MV-4-11 (cell line): ENCODE measurements at places on chromosomes 12 and 14.

DNA sequence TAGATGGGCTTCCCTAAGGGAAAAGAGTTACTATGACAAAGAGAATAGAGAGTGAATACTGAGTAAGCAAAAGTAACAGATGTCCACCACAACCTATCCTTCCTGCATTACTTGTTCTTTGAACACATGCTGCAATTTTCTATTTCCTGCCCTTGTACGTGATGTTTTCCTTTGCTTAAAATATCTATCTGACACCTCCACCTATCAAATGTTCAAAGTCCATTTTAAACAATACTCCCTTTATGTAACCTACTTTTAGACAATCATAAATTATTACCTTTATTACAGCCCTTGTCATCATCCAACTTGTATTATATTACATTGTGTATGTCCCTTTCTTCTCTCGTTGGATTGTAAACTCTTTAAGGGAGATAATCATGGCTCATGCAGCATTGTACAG lies 147.2 kb upstream of the DYRK2 start:
- no peak for DNase-seq

DNA sequence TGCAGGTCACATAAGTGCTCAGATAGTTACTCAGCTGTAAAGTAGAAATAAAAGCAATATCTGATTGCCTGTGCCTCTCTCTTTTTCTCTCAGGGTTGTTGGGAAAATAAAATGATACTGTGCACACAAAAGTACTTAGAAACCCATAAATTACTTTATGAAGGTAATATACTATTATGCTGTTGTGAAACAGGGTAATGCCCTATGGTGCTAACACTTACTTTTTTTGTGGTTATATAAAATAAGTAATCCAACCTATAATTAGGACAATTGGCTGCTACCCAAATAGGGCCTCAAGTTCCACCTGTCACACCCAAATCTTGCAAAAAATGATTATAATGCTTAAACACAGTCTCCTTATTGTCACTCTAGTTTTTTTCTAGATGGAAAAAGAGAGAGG lies 50.6 kb downstream of the DAAM1 start:
- DNase-seq: no peak

DNA sequence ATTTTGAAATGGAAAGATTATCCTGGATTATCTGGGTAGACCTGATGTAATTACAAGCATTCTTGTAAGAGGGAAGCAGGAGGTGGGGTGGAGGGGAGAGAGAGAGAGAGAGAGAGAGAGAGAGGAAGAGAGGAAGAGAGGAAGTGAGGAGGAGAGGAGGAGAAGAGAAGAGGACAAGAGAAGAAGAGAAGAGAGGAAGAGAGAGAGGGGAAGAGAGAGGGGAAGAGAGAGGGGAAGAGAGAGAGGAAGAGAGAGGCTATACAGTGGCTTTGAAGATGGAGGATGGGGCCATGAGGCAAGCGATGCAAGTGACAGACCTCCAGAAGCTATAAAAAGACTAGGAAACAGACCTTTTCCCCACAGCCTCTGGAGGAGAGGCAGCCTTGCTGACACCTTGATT lies 13.7 kb upstream of the CHST11 start:
- peak; percentile 31 for DNase-seq

- peak; percentile 70 for DNase-seq
Measured at GRCh38 chr12:132428936-132429601, 60.9 kb upstream of the FBRSL1 start.

GRCh38 chr12:77064896-77065360 lies 441 bp downstream of the E2F7 start:
- DNase-seq: no peak

- peak; percentile 65 for DNase-seq
Measured at GRCh38 chr12:2682296-2683251, 112.2 kb upstream of the FKBP4 start.

- DNase-seq: no peak
Measured at GRCh38 chr12:87768501-87769287, 260.5 kb downstream of the C12orf50 start.

- DNase-seq: peak; percentile 45
Measured at GRCh38 chr14:73245480-73246325, 8.4 kb downstream of the PAPLN start.

- no peak for DNase-seq
Measured at GRCh38 chr14:59664741-59665140, 88.1 kb upstream of the CCDC175 start.

GRCh38 chr12:22275843-22276242 lies 58.7 kb downstream of the ST8SIA1 start:
- DNase-seq: no peak

DNA sequence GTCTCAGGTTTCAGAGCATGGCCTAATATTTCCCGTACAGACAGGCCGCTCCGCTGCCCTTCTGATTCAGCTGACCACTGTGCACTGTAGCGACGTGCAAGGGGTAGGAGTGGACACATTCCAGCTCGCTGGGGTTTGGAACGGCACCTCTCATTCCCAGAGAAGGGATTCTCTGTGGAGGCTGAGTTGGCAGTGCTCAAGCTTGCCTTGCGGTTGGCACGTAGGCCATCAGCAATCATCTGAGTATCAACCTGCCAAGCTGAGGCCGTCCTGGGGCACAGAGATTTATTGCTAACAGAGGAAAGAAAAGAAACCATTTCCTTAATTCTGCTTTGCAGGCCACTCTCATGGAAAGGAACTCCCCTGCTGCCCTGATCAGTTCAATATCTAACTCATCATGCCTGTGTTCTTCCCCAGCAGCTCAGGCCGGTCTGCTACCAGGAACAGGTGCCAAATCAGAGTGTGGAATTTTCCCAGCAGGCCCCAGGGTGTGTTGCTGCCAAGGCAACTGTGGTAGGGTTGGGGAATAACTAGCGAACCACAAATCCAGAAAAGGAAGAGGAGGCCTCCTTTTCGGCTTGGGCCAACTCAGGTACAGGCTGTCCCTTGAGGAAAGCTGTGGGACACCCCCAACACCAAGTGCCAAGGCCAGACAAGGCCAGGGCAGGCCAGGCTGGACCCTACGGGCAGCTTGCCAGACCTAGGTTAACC lies 92.5 kb downstream of the SSPN start:
- DNase-seq: peak; percentile 23

GRCh38 chr12:47267571-47267970 lies 187.8 kb upstream of the AMIGO2 start:
- DNase-seq: no peak

DNA sequence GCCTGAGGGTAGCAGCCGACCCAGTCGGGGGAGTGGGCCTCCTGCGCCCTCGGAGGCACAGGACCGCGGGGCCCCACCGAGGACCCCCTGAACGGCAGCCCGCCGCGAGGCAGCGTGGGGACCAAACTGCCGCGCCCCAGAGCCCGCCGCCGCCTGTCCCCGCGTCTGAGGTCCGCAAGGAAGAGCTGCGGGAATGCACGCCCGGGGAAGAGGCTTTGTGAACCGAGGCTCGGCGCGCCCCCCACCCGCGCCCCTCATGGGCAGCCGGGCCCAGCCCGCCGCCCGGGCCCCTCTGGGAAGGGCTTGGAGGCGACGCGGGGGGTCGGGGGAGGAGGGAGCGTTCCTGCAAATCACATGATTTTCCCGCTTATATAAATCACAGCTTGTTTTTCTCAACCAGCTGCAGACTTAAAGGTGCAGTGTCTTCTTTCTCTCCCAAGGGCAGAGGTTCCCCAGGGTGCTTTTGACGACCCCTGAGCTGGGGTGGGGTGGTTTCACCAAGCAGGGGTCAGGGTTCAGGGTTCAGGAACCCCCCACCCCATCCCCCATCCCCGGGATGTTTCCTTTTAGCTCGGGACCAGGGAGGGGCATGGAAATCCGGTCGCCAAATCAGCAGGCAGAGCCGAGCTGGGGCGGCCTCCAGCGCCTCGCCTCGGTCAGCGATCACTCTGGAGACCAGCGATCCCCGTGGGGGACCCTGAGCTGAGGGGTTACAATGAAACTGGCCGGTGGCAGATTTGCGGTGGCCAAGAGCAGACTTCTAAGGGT lies 44.7 kb upstream of the ATP23 start:
- DNase-seq: no peak

GRCh38 chr12:46343118-46343852 lies 29.3 kb downstream of the SLC38A2 start:
- DNase-seq: no peak

- DNase-seq: no peak
Measured at GRCh38 chr12:121186826-121187225, 23.1 kb upstream of the P2RX4 start.

DNA sequence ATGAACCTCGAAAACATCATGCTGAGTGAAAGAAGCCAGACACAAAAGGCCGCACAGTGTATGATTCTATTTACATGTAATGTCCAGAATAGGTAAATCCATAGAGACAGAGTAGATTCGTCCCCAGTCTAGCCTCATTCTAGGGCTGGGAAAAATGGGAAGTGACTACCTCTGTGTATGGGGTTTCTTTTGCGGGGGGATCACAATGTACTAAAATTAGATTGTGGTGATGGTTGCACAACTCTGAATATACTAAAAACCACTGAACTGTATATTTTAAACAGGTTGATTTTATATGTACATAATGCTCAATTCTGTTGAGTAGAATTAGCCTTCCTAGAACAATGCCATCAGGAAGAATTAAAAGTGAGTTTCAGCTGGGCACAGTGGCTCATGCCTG lies 6.3 kb upstream of the RILPL2 start:
- peak; percentile 89 for DNase-seq

- DNase-seq: no peak
Measured at GRCh38 chr12:42002563-42002962, 142.1 kb downstream of the GXYLT1 start.
